ENCODE measurements at places on chromosomes 1 and 21.

GRCh38 chr1:203210988-203211387, 18.5 kb downstream of the CHIT1 start:
- no peak for DNase-seq

- no peak for DNase-seq
Measured at GRCh38 chr1:92327794-92328193, 28.9 kb downstream of the RPAP2 start.

- DNase-seq: no peak
Measured at GRCh38 chr1:77438236-77438913, 156.6 kb downstream of the AK5 start.

- no peak for DNase-seq
Measured at GRCh38 chr21:41338455-41338854, 21.9 kb downstream of the FAM3B start.

- DNase-seq: no peak
Measured at GRCh38 chr1:109531826-109532364, 7.8 kb upstream of the GPR61 start.

- DNase-seq: no peak
Measured at GRCh38 chr1:31667065-31667785, 22.5 kb upstream of the PEF1 start.

DNA sequence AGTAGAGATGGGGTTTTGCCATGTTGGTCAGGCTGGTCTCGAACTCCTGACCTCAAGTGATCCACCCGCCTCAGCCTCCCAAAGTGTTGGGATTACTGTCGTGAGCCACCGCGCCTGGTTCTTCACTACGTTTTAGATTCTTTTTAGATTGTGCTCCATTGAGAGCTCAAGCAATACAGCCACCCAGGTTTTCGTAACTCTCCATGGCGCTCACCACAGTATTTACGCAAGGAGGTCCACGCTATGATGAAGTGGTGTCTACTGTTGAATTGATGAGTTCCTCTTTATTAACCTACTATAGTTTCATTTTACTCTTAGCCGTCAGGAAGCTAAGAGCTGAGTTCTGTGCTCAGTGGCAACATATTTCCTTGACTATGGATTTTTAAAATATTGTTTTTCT, 1.8 kb upstream of the KIF1B start:
- no peak for DNase-seq

- no peak for DNase-seq
Measured at GRCh38 chr1:201605385-201606010, 66.6 kb downstream of the NAV1 start.

DNA sequence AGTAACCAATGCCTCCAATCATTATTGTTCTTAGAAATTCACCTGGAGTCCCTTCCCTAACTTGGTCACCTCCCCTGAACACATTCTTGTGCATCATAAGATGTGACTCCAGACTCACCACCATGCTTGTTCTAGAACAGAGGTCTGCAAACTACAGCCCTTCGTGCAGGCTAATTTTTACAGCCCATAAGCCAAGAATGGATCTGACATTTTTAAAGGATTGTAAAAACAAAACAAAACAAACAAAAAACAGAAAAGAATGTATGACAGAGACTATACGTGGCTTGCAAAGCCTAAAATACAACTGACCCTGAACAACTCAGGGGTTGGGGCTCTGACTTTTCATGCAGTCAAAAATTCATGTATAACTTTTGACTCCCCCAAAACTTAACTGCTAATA, 6.2 kb upstream of the HIVEP3 start:
- no peak for DNase-seq

- DNase-seq: no peak
Measured at GRCh38 chr1:242242983-242243382, 244.1 kb upstream of the MAP1LC3C start.

GRCh38 chr21:45910548-45911221, 70.9 kb upstream of the COL6A1 start:
- DNase-seq: no peak

Measured in NCI-H1048 (cell line).